SHP77 treated with DMSO at 0.1 percent for 48 hours (cell line): ENCODE measurements at places on chromosomes 3 and 15.

DNA sequence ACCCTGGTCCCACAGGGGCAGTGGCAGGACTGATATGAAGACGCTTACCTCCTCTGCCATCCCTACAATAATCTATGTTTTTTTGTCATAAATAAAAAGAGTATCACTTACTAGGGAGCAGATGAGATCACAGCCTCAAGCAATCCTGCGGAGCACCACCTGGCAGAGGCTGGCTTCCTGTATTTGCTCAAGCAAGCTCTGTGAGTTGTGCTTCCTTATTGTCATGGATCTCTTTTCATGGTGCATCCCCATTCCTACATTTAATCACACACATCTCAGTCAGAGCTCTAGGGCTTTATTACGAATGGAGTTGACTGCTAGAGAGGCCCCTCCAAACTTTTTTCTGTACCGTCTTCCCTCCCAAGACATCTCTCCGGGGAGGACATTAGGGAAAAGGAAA, 186.0 kb downstream of the UBE2E2 start:
- no peak for DNase-seq

DNA sequence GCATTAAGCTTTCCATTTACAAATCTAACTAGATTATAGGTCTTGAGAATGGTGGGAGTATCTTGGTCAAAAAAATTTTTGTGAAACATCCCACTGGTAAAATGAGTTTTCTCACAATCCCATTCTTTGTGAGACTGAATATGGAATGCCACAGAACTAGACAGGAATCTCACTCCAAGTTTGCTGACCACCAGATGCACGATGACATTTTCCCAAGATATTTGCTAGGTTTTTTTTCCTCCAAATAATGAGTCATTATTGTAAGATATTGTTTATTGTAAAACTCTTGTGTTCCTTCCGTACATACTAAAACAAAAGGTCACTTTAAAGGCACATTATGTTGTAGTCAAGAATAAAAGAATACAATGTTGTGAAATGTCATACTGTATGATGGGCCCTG, 53.9 kb downstream of the COPS2 start:
- no peak for DNase-seq

- no peak for DNase-seq
Measured at GRCh38 chr3:113286524-113286923, 75.2 kb downstream of the BOC start.

GRCh38 chr3:101383156-101383575, 62.8 kb upstream of the IMPG2 start:
- no peak for DNase-seq

GRCh38 chr3:128549283-128550112, 56.5 kb upstream of the GATA2 start:
- DNase-seq: no peak

DNA sequence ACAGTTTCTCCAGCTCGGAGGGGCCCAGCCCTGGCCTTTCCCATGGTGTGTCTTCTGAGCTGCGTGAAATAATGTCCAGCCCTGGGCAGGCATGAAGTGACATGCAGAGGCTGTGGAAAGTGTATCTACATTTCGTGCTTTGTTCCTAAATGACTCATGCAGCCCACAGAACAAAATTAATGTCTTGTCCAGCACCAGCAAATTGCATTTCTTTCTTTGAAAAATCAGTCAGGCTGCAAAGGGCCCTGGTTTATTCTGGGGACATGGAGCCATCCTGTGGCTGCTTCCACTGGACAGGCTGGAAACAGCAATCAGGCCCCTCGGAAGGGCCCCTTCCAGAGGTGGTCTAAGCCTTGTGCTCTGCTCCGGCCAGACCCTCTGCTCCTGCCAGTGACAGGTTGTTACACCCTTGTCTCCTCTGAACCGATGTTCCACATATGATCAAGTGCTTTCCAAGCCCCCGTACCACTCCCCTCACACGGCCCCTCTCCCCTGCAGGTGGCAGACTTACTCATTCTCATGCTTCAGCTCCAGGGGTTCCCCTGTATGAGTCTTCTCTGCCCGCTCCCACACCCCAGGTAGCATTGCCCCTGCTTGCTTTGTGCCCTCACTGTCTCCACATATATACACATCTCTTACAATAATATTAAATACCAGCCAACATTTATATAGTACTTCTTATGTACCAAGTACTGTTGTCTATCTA, 33.7 kb downstream of the CRYGS start:
- DNase-seq: no peak

DNA sequence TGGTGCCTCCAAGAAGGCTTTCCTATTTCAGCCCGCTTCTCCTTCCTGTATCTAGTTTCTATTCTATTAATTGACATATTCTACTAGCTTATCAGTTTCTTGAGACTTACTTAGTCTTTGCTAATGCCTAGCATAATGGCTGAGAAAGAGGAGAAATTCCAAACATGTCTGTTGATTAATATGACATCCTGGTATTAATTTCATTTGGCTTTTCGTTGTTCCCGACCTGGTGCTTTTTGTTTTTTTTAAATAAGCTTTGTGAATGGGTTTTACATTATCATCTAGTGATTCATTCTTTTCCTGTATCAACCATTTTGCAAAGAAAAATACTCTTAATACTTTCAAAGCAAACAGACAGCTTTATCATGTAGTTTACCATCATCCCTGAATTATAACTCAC, 13.1 kb downstream of the WDR53 start:
- DNase-seq: no peak

- no peak for DNase-seq
Measured at GRCh38 chr15:44081026-44082013, 113.8 kb downstream of the FRMD5 start.

GRCh38 chr3:162354356-162354755, 857.7 kb downstream of the OTOL1 start:
- no peak for DNase-seq

GRCh38 chr3:120678984-120679383, 3.1 kb downstream of the HGD start:
- DNase-seq: no peak
